ENCODE measurements at places on chromosomes 3 and 15.

GRCh38 chr3:119600732-119601131 is 3.0 kb downstream of the PLA1A start:
- DNase-seq = no peak

DNA sequence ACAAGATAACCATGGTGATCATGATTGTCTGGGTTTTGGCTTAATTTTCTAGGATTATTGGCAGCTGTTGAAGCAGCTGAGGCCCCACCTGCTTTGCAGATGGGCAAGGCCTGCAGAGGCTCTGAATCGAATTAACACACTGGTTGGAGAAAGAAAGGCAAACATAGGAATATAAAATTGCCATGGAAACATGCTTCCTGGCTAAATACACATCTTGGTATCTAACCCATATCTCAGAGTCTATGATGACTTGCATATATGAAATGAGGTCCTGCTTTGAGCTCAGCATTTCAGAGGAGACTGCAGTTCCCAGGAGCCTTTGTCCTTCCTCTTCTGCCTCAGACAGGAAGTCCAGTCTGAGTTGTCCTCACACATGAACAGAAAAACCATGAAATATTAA is 24.3 kb upstream of the SV2B start:
- no peak for DNase-seq

DNA sequence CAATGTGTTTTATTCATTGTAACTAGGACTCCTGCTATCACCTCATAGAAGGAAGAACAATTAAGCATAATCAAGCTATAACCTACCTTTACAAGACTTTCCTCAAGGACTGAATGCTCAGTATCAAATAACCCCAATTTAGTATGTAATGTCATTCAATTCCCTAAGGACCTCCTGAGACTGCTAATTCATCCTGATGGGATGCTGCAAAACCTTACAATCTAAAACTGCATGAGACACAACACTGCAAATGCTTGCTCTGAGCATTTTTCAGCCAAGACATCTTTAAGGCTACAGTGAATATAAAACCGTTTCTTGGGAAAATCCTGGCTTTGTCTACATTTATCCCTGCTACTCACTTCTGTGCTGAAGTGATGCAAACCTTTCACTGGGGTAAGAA is 69.9 kb downstream of the RYK start:
- no peak for DNase-seq

- DNase-seq = no peak
These were observed 9.4 kb upstream of the RAD18 start for GRCh38 chr3:8972639-8973038.

GRCh38 chr3:95302044-95302443 is 1239.2 kb downstream of the NSUN3 start:
- DNase-seq = no peak

DNA sequence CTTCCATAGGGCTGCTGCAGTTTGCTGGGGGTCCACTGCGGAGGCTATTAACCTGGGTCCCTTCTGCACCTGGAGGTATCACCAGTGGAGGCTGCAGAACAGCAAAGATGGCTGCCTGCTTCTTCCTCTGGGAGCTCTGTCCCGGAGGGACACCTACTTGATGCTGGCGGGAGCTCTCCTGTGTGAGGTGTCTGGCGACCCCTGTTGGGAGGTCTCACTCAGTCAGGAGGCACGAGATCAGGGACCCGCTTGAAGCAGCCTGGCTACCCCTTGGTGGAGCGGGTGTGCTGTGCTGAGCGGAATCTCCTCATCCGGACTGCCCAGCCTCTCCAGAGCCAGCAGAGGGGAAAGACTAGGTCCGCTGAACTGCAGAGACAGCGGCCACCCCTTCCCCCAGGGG is 56.0 kb upstream of the CTXND1 start:
- no peak for DNase-seq

DNA sequence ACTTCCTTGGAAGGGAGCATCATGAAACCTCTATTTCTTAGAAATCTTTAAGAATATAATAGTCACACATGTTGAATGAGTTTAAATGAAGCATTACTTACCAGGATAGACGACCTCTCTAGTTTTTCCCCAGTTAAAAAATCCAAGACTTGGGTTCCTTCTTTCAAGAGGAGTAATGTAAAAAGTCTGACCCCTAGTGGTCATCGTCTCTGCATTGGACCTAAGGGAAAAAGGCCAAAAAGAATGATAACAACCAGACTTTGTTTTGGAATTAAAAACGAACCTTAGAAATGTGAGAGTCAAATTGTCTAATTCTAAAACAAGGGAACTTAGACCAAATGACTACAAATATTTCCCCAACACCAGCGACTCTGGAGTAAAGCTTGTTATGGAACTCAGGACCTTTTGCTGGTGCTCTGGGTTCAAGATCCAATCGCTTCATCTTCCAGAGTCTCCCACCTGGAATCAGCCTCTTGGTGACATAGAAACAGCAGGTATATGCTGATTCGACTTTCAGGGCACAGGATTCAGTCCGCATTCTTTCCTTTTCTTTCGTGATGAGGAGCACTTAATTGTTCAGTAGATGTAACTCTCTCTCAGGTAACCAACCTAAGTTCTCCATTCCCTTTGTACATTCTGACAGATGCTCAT is 214.8 kb upstream of the TPRG1 start:
- DNase-seq = peak; percentile 72

DNA sequence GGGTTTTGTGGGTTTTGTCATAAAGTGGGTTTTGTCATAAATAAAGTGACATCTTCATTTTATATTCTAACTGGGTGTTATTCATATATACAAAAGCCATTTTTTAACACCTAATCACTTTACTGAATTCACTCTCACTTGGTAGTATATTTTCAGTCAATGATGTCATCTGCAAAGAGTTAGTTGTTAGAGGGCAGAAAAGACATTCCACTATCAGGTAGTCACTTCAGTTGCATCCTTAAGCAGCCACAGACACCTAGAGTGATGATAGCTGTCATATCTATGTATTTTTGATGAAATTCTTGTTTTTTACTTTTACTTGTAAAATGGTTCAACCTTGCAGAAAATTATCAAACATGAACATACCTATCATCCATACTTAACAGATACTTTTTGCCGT is 89.0 kb downstream of the DHX36 start:
- no peak for DNase-seq

GRCh38 chr3:116886202-116886893 is 176.8 kb downstream of the TUSC7 start:
- DNase-seq = no peak
